ENCODE measurements at places on chromosomes 6 and 20. TPM values are rescaled to one million over a fixed set of nuclear protein-coding genes. Genes with fewer than 3 reads are reported as not detected.

DNA sequence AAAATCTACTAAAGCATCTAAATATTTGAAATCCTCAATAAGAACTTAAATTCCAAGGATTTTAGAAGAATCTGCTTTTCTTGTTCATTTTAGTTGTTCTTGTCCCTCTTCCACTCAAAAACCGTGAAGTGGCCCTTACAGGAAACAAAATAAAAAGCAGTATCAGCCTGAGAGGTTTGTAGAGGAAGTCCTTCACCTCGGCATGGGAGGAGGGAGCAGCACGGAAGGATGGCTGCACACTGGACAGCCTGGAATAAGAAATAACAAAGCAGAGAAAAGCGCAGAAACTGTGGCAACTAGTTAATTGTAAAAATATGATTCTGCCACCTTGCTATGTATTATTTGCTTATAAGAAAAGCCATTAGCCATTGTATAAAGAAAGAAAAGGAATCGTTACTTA, 46.1 kb downstream of the RALGAPA2 start:
- no peak for DNase-seq
- H3K36me3 ChIP-seq: no peaks in the 10 kb centered on the region

GRCh38 chr6:168686831-168687730, 246.1 kb downstream of the SMOC2 start:
- no peak overlapping the region for H3K4me3 ChIP-seq
- no peak overlapping the region for H3K27ac ChIP-seq
- H3K4me1 ChIP-seq: peaks cover 11% of the 10 kb centered on the region
- DNase-seq: no peak
- H3K36me3 ChIP-seq: no peaks in the 10 kb centered on the region

DNA sequence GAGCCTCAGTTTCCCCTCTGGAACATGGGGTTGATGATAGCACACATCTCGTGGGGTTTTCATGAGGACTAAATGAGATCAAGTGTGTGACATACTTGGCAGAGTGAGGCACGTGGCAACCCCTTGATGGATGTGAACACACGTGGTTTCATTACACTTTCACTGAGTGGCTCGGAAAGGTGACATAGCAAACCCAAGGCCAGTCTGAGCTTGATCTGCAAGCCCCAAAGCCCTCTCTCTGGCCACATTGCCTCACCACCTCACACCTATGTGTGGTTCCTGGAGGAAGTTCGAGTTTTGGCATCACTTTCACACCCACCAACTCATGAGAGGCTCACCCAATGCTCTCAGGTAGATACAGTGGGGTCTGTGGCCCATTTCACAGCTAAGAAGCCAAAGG, 60.0 kb downstream of the CPNE5 start:
- DNase-seq: no peak
- no peaks in the 10 kb centered on the region for H3K36me3 ChIP-seq
- no peak overlapping the region for H3K4me3 ChIP-seq
- H3K27ac ChIP-seq: no peak overlapping the region
- H3K4me1 ChIP-seq: no peaks in the 10 kb centered on the region
- no peaks in the 10 kb centered on the region for H3K27me3 ChIP-seq

DNA sequence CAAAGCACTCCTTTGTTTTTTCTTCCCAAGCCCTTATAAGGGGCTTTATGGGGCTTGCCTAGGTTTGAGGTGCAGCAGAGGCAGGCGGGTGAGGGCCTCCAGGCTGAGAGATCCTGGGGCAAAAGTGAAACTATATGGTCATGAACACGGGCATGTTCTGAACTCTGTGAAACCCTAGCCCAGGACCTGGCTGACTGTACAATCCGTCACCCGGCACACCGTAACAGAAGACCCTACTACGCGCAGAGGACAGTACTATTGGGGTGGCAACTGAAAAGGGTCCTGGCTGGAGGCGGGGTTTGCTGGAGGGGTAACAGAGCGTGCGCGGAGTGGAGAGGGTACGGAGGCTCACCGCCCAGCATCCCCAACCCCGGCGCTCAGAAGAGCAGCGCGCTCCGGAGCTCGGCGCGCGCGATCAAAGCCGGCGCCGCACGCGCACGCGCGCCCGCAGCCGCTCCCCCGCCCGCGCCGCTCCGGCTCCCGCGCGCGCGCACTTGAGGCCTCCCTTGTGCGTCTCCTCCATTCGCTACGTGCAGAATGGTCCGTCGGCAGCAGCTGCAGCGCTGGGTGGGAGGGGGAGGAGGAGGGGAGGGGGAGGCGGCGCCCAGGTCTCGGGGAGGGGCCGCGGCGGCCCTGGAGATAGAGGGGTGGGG, 54.2 kb downstream of the MRPL14 start:
- H3K27ac ChIP-seq: no peak overlapping the region
- no peaks in the 10 kb centered on the region for H3K27me3 ChIP-seq
- H3K4me3 ChIP-seq: peak overlapping the region; percentile 73

- no peaks in the 10 kb centered on the region for H3K4me1 ChIP-seq
- H3K27ac ChIP-seq: no peak overlapping the region
- no peak for DNase-seq
- H3K4me3 ChIP-seq: no peak overlapping the region
- H3K27me3 ChIP-seq: no peaks in the 10 kb centered on the region
These were observed 7.0 kb downstream of the GOPC start for GRCh38 chr6:117595099-117595923.

GRCh38 chr20:51379601-51380341, 162.7 kb downstream of the NFATC2 start:
- H3K36me3 ChIP-seq: no peaks in the 10 kb centered on the region
- H3K27ac ChIP-seq: no peak overlapping the region
- peaks cover 5% of the 10 kb centered on the region for H3K4me1 ChIP-seq

DNA sequence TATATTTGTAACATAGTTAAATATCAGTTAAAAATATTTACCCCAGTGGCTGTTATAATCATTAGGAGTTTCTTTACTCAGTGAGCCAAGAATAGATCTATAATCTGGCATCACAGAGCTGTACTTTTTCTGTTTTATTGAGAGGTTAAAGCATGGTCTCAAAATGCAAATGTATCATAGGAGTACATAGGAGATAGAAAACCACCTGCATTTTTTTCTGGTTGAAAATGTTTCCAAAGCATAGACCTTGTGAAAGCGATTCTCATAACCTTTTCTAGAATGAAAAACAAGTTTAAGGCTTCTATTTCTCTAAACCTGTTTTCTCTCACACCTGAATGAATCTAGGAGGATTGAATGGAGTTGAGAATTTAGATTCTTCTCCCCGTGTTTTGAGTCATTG, 14.4 kb downstream of the KCNQ5 start:
- H3K27ac ChIP-seq: no peak overlapping the region
- DNase-seq: no peak
- H3K4me1 ChIP-seq: no peaks in the 10 kb centered on the region
- H3K36me3 ChIP-seq: no peaks in the 10 kb centered on the region
- no peak overlapping the region for H3K4me3 ChIP-seq

DNA sequence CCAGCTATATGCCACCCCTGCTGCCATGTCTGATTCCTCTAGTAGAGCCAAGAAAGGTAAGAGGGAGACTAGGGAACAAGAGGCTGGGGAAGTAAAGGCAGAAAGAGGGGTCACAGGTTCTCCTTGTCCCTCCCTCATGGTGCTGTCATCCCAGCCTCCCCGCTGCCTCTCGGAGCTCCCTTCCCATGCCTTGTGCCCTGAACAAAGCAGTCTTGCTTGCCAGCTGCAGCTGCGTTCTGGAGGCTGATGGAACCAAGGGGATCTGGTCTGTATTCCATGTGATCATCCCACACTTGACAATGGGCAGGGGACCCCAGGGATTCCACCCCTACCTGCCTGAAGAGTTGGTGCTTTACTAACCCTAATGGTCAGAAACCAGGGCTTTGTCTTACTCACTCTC, 61.4 kb downstream of the DAAM2 start:
- DNase-seq: no peak
- H3K27me3 ChIP-seq: peaks cover 4% of the 10 kb centered on the region
- no peaks in the 10 kb centered on the region for H3K36me3 ChIP-seq
- H3K4me3 ChIP-seq: no peak overlapping the region
- no peaks in the 10 kb centered on the region for H3K4me1 ChIP-seq

- no peak overlapping the region for H3K27ac ChIP-seq
- no peaks in the 10 kb centered on the region for H3K4me1 ChIP-seq
- H3K4me3 ChIP-seq: no peak overlapping the region
- DNase-seq: no peak
- no peaks in the 10 kb centered on the region for H3K27me3 ChIP-seq
- H3K36me3 ChIP-seq: no peaks in the 10 kb centered on the region
These were observed 54.6 kb downstream of the RIN2 start for GRCh38 chr20:19812696-19813095.

GRCh38 chr20:49287555-49288249, 9.8 kb upstream of the ZNFX1 start:
- peak overlapping the region; percentile 98 for H3K4me3 ChIP-seq
- no peak overlapping the region for H3K27ac ChIP-seq
- no peaks in the 10 kb centered on the region for H3K27me3 ChIP-seq
- H3K36me3 ChIP-seq: peaks cover 97% of the 10 kb centered on the region
- DNase-seq: peak; percentile 49

DNA sequence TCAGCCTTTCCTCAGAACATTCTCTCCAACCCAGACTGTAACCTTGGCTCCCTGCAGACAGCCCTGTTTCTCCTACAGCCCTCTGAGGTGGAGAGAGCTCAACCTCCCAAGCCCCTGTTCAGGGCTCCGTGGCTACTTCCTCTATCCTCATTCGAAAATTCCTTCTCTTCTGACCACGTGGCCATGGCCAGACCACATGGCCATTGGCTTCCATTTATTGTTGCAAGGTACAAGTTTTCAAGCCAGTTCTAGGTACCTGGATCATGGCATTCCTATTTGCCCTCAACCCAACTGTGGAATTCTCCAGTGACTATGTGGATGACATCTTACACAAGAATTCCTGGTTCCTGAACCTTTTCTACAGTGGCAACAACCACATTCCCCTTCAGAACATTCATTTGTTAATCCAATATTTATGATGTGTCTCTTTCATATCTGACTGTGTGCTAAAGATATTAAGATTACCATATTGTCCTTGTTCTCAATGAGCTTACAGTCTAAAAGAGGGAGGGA, 161.9 kb downstream of the GMPR start:
- no peaks in the 10 kb centered on the region for H3K4me1 ChIP-seq
- DNase-seq: no peak
- no peaks in the 10 kb centered on the region for H3K36me3 ChIP-seq
- no peak overlapping the region for H3K4me3 ChIP-seq
- no peaks in the 10 kb centered on the region for H3K27me3 ChIP-seq

GRCh38 chr20:25076731-25077609, 5.0 kb downstream of the VSX1 start:
- no peak overlapping the region for H3K4me3 ChIP-seq
- H3K4me1 ChIP-seq: peaks cover 5% of the 10 kb centered on the region
- DNase-seq: peak; percentile 69
- peaks cover 75% of the 10 kb centered on the region for H3K27me3 ChIP-seq
- H3K36me3 ChIP-seq: no peaks in the 10 kb centered on the region
- H3K27ac ChIP-seq: no peak overlapping the region

GRCh38 chr6:81890846-81891245, 138.4 kb upstream of the TENT5A start:
- DNase-seq: no peak
- H3K27ac ChIP-seq: no peak overlapping the region
- H3K4me1 ChIP-seq: peaks cover 27% of the 10 kb centered on the region
- H3K4me3 ChIP-seq: no peak overlapping the region

- H3K4me3 ChIP-seq: no peak overlapping the region
- no peaks in the 10 kb centered on the region for H3K27me3 ChIP-seq
- H3K4me1 ChIP-seq: no peaks in the 10 kb centered on the region
- no peak overlapping the region for H3K27ac ChIP-seq
These were observed 16.3 kb downstream of the PTPN1 start for GRCh38 chr20:50526403-50526989.

DNA sequence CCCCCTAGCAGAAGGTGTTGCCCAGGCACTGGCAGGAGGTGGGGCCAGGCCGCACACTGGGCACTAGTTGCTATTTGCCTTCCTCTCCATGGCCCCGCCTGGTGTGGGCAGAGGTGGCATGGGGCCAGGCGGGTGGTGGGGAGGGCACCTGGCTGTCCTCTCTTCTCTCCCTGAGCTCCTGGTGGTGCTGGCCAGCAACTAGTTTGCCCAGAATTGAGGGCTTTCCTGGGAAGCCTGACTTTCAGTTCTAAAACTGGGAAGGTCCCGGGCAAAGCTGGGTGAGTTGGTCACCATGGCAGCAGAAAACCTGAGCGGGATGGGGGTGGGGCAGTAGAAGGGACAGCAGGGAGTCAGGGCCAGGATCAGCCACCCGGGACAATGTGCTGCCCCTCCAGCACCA, 48.2 kb downstream of the RBM38 start:
- H3K4me1 ChIP-seq: no peaks in the 10 kb centered on the region
- DNase-seq: no peak
- no peaks in the 10 kb centered on the region for H3K27me3 ChIP-seq

GRCh38 chr6:89281779-89282246, 33.3 kb downstream of the GABRR2 start:
- peak; percentile 88 for DNase-seq
- H3K4me3 ChIP-seq: no peak overlapping the region
- no peak overlapping the region for H3K27ac ChIP-seq
- H3K36me3 ChIP-seq: no peaks in the 10 kb centered on the region

- no peaks in the 10 kb centered on the region for H3K27me3 ChIP-seq
- peak; percentile 13 for DNase-seq
- no peak overlapping the region for H3K27ac ChIP-seq
- H3K36me3 ChIP-seq: no peaks in the 10 kb centered on the region
These were observed 84.6 kb downstream of the DLL1 start for GRCh38 chr6:170206317-170206621.

GRCh38 chr20:37914672-37915433, 11.9 kb downstream of the VSTM2L start:
- no peak overlapping the region for H3K4me3 ChIP-seq
- H3K27ac ChIP-seq: peak overlapping the region; percentile 72
- no peaks in the 10 kb centered on the region for H3K36me3 ChIP-seq
- DNase-seq: peak; percentile 92

DNA sequence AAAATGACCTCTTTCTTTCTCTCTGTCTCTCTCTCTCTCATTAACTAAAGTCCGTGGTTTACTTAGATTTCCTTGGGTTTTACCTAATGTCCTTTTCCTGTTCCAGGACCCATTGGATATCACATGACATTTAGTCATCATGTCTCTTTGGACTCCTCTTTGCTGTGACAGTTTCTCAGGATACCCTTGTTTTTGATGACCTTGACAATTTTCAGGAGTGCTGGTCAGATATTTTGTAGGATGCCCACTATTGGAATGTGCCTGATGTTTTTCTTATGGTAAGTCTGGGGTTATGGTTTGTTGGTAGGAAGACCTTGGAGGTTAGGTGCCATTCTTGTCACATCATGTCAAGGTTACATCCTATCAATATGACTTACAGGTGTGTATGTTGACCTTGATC, 199.2 kb upstream of the HTR1E start:
- DNase-seq: no peak
- H3K4me3 ChIP-seq: no peak overlapping the region
- no peaks in the 10 kb centered on the region for H3K4me1 ChIP-seq

GRCh38 chr6:63745784-63746183, 110.2 kb downstream of the PHF3 start:
- no peak overlapping the region for H3K4me3 ChIP-seq
- DNase-seq: no peak
- H3K27me3 ChIP-seq: no peaks in the 10 kb centered on the region

Gene TP53TG5
- total RNA-seq: 1.1 TPM

Gene SPATS1
- not detected for total RNA-seq

Gene KIF25
- 1.3 TPM for total RNA-seq

Gene NKAPL
- total RNA-seq: 0.42 TPM

Gene PRPH2
- total RNA-seq: 0.35 TPM

Gene PSORS1C2
- total RNA-seq: not detected

Gene TRIM40
- not detected for total RNA-seq

Gene TREML2
- not detected for total RNA-seq

Gene NPEPL1
- total RNA-seq: 52.9 TPM

All from endodermal cell (in vitro differentiated cells).